Stimulated activated CD4-positive, alpha-beta T cell treated with anti-CD3 and anti-CD28 coated beads, Interleukin-12 subunit alpha, Interleukin-12 subunit beta, amount 100 ng/mL, for 4 hours (primary cell): ENCODE measurements at places on chromosomes 1 and 21.
A peak's percentile ranks its signal among the peaks of the same experiment; 100 is the strongest.

DNA sequence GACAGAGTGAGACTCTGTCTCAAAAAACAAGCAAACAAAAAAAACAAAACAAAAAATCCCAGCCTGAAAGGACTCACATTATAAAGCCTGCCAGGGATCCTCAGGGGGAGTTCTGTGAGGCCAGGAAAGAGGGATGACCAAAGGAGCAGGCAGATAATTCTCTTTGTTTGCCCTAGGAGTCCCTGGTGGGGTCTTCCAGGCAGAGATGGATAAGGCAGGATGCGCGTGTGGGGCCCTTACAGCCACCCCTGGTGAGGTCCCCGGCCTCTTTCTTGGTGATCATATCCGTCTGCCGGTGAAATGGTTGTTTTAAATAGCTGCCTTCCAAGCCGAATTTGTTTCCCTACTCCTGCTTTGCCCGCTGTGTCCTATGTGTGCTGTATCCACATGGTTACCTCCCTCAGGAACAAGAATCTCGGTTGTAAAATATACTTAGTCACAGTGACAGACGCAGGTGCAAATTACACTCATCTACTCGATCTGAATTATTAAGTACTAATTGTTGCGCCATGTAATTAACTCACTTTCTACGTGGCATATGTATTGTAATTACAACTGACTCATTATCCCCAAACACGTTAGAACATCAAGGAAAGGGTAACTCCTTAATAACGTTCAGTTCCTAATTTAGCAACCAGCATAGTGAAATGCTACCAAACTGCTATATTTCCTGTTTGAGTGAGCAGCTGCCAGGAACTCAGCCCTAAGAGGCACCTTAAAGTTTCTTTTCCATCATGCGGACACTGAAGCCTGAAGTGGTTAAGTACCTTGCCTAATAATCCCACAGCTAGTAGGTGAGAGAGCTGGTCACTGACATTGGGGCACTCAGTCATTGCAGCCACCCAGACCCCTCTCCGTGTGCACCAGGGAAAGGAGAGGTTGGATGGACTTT is 106.4 kb downstream of the ZSCAN20 start:
- DNase-seq: no peak

DNA sequence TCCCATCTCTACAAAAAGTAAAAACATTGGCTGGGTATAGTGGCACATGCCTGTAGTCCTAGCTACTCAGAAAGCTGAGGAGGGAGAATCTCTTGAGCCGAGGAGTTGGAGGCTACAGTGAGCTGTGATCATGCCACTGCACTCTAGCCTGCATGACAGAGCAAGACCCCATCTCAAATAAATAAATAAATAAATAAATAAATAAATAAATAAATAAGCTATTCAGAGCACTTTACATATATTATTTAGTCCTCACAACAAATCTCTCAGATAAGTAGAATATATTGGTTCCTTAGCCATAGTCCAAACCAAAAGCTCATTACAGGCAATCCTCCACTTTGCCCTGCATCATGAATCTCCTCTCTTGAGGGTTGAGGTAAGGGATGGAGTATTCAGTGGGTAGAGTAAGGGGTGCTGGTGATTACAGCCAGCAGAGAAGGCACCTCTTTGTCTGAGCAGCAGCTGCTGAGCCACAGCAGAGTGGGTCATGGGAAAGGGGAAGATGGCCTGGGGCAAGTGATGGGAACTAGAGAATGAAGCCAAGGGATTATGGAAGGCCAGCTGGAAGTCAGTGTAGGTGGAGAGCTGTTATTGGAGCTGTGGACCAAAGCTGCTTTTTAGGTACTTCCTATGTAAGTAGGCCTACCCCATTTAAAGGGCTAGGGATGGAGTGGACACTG is 115.5 kb upstream of the ZNF644 start:
- DNase-seq: no peak

GRCh38 chr1:1619917-1620361 is 4.6 kb downstream of the MIB2 start:
- no peak for DNase-seq

DNA sequence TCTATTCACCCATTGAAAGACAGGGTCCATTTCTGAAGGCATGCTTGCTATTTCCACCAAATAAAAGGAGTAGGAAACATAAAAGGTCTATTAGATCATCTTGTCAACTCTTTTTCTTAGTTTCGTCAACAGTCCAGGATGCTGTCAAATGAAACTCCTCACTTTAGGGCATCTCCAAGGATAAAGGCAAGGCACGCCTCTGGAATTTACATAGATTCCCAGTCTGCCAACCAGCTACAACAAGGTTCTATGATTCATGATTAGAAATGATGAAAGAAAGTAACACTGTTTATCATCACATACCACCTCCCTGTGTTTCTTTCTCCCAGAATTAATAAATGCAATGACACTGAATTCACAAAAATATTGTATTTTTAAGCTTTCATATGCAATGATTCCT is 636.3 kb downstream of the LTN1 start:
- DNase-seq: no peak

DNA sequence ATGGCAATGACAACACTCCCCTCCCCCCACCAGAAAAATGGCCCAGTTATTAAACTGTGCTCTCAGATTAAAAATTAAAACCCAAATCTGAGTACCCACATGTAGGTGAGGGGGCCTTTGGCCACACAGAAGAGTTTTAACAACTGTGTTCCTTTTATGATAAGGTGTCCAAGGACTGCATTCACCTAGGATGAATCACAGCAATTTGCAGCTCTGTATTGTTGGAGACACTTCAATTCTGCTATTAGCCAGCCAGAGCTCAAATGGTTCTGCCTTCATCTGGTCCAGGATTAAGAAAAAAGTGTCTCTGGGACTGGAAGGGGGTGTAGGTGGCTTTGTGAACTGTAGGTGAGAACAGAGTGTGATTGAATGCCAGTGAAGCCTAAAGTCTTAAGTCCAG is 43.3 kb upstream of the DIRAS3 start:
- DNase-seq: no peak

- no peak for DNase-seq
Measured at GRCh38 chr1:220954321-220955075, 75.3 kb downstream of the HLX start.

DNA sequence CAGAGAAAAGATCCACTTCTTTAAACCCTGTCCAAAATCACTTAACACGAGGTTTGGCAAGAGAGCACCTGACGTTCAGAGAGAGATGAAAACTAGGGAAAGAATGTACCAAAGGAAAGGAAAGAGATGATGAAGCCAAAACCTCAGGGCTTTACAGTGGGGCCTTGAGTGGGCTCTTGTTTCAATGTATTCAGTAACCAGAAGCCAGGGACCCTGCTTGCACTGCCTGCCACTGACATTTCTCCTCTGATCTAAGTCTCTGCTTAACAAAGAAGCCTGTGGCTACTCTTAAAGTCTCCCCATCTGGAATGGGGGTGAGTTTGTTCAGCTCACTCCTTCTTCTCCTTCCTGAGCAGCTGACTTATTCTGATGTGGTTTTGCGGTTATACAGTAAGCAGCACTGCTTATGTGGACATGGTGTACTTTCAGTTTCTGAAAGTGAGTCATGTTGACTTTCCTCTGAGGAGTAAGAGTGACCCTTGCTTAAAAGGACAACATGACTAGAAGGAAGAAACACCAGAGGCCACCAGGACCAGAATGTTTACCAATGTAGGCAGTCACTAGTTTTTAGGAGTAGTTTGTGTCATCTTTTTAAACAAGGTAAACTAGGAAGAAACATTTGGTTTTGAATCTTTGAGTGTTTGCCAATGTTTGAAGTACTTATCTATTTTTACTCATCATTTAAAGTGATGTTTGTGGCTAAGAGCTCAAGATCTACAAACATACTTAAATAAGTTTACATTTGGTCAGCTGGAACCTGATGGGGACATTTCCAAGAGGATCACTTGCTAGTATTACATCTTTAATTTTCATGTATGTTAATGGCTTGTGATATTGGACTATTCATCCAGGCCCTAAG is 87.4 kb downstream of the FASLG start:
- DNase-seq: no peak

GRCh38 chr1:57966751-57967406 is 543.0 kb upstream of the DAB1 start:
- DNase-seq: no peak

DNA sequence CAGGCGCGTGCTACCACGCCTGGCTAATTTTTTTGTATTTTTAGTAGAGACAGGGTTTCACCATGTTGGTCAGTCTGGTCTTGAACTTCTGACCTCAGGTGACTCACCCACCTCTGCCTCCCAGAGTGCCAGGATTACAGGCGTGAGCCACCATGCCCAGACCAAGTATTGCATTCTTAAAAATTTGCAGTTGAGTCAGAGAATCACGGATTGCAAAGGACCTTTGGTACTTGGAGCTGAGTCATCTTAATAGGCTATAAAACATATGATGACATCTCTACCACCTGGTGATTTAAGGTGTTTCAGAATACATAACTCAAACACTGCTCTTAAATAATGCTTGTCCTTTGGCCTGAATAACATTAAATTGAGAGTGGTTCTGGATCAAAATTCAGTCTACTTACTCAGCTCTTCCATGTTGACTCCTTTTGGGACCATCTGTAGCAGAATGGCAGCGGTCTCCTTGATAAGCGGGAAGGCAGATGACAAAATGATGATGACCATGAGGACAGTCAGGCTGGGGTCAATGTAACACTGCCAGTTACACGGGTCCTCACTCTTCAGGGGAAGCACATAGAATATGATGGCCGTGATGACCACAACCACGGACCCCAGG is 10.4 kb downstream of the SLC30A10 start:
- DNase-seq: no peak

DNA sequence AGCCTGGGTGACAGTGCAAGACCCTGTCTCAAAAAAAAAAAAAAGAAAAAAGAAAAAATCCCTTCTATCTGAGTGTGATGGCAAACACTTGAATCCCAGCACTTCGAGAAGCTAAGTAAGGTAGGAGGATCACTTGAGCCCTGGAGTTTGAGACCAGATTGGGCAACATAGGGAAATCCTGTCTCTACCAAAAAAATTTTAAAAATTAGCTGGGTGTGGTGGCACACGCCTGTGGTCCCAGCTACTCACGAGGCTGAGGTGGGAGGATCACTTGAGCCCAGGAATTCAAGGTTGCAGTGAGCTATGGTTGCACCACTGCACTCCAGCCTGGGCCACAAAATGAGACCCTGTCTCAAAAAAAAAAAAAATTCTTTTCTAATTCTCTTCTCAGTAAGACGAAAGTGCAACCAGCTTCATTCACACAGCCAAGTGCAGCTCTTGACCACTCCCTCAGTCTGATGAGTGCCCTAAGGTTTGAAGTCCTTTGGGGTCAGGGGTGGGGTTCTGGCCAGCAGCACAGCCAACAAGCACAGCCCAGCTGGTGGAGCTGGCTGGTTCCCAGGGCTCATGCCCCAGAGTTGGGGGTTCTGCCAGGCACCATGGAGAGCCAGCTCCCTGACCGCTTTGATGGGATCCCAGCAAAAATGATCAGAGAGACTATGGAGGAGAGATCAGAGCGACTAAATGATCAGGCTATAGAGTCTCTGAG is 8.0 kb downstream of the SLC2A5 start:
- no peak for DNase-seq

DNA sequence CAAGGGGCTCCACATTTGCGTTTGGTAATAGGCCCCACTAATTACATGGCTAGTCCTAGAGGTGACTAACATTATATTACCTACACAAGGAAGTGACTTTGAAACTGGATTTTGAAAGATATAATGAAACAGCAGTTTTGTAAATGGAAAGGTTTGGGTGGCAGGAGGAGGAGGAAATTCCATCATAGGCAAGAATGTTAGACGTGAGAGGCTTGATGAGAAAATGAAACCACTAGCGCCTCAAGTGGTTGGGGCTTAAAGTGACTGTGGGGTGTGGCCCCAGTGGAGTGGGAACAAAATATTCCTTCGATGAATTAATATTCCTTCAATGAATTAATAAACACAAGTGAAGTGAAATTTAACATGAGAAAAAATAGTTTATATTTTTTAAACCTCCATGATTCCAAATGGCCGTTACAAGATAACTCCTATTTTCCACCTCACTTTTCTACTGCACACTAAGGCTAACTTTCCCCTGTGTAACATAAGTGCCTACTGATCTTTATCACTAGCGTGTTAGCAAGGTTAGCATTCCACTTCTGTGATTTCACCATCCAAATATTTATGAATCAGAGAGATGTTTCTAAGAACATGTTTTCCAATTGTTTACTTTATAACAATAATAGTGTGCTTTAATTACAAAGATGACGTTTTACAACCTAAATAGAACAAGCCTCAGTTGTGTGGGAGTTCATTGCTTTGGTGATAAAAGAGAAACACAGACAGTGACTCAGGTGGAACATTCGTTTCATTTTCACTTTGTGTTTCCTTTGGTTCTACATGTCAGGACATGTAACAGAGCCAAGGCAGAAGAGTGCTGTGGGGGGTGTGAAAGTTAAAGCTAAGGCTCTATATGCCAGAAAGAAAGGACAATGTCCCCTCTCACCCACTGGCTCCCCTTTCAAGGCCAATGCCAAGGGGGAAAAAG is 12.5 kb upstream of the ATF3 start:
- DNase-seq: no peak

- peak; percentile 7 for DNase-seq
Measured at GRCh38 chr1:46062651-46063319, 69.6 kb downstream of the PIK3R3 start.

GRCh38 chr1:225355863-225356262 is 72.0 kb downstream of the LBR start:
- DNase-seq: no peak

- DNase-seq: no peak
Measured at GRCh38 chr1:29973406-29973805, 737.1 kb downstream of the PTPRU start.

GRCh38 chr1:182869241-182869666 is 30.1 kb downstream of the DHX9 start:
- no peak for DNase-seq

- DNase-seq: no peak
Measured at GRCh38 chr1:43206600-43207228, 34.6 kb downstream of the CFAP57 start.

DNA sequence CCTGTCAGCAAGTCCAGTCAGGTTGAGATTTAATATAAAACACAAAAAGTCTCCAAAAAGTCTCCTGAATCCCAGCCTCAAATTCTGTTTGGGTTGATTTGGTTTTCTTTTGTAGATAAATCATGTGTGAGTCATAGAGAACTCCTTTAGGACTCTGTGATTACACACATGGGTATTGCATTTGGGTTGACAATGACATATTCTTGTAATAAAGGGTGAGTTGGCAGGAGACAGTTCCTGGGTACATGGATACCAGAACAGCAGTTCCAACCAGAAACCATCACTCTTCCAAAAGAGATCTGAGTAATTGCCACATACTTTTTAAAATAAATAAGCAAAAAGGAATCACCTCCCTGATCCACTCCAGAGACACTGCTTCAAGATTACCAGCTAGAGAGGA is 8.9 kb downstream of the CR2 start:
- DNase-seq: no peak

DNA sequence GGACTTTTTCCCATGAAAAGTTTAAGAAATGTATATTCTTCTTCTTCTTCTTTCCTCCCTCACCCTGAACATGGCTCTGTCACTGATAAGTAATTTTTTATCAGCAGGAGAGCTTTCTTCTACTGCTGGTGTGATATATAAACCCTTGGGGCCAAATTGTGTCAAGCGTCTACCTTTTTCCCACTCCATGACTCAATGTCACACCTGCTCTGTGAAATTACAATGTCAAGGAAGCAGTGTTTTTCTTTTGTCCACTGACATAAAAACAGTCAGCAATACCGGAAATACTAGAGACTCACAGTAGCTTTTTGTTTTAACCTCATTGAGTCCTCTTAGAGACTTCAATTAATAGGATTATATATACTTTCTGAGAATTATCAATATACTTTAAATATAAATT is 416.2 kb upstream of the ADGRL4 start:
- DNase-seq: no peak

GRCh38 chr21:38424305-38425019 is 73.8 kb downstream of the ERG start:
- no peak for DNase-seq
